Activated T-helper 9 cell treated with anti-CD3 and anti-CD28 coated beads, Interleukin-2, amount 50 U/mL, for 16 hours (primary cell): ENCODE measurements at places on chromosomes 1 and 21.

GRCh38 chr1:10629816-10630571, 155.2 kb downstream of the PEX14 start:
- DNase-seq, result no peak

- no peak for DNase-seq
These were observed 369.1 kb downstream of the PTBP2 start for GRCh38 chr1:97090725-97091124.

- DNase-seq, result no peak
These were observed 15.6 kb downstream of the PLPPR5 start for GRCh38 chr1:98988904-98989555.

DNA sequence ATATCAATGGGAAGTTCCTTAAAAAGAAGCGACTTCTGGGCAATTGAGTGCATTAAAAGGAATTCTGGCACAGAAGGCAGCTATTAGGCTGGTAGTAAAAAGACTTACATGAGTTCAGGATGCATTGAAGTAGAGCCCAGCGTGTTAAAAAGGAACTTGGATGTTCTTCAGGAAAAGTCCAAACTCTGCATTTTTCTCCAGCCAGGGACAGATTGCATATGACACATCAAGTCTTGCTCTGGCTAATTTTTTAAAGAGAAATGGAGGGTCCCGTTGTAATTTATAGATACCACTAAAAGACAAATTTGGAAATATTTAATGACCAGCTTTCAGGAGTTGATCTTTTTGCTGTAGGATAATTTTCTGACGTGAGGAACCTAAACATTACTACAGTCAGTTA, 1.2 kb downstream of the TPRG1L start:
- DNase-seq, result no peak

DNA sequence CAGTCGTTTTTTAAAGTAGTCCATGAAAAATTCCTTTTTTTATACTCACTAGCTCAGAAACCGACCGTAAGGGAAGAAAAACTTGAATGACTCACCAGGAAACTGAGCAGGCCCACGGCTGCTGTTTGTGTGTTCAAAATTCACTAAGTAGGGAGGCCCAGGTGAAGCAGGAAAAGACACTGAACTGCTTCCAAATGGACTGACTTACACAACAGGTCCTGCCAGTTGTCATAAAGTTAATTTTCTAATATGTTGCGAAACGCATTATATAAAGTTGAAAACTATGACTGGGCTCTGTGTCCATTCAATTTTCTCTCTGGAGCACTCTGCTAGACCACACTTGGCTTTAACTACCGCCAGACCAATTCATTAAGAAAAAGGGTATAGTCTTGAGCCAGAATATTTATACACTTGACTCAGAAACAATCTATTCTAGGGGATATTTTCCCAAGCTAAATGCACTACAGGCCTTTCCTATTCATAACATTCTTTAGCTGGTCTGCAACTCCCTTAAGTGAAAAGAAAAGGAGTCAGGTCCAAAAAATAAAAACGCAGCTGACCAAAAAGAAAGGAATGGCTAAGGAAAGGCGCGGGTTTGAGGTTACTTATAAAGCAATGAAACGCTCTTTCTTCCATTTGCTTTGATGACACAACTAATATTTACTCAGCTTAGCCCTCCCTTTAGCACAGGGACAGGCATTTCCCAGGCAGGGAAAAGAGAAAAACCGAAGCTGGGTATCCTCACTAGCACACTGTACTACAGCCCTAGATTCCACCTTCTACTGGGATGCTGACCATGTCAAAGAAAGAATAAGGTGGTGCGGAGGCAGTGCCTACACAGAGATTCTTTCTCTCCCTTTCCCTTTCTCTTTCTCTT, 306.3 kb upstream of the ESRRG start:
- DNase-seq, result no peak
